ENCODE measurements at places on chromosomes 3 and 15.

- DNase-seq: no peak
Measured at GRCh38 chr3:102125994-102126368, 276.7 kb downstream of the NFKBIZ start.

- DNase-seq: no peak
Measured at GRCh38 chr3:156383441-156384025, 171.4 kb downstream of the SSR3 start.

- peak; percentile 62 for DNase-seq
Measured at GRCh38 chr3:23648326-23648995, 157.3 kb upstream of the UBE2E1 start.

GRCh38 chr3:148106062-148106461, 591.6 kb upstream of the AGTR1 start:
- DNase-seq: no peak

- no peak for DNase-seq
Measured at GRCh38 chr3:171753665-171754408, 56.4 kb downstream of the PLD1 start.

DNA sequence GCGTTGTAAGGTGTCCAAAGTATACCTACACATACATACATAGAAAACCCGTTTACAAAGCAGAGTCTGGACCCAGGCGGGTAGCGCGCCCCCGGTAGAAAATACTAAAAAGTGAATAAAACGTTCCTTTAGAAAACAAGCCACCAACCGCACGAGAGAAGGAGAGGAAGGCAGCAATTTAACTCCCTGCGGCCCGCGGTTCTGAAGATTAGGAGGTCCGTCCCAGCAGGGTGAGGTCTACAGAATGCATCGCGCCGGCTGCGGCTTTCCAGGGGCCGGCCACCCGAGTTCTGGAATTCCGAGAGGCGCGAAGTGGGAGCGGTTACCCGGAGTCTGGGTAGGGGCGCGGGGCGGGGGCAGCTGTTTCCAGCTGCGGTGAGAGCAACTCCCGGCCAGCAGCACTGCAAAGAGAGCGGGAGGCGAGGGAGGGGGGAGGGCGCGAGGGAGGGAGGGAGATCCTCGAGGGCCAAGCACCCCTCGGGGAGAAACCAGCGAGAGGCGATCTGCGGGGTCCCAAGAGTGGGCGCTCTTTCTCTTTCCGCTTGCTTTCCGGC, 318.6 kb downstream of the FGF12 start:
- DNase-seq: no peak

DNA sequence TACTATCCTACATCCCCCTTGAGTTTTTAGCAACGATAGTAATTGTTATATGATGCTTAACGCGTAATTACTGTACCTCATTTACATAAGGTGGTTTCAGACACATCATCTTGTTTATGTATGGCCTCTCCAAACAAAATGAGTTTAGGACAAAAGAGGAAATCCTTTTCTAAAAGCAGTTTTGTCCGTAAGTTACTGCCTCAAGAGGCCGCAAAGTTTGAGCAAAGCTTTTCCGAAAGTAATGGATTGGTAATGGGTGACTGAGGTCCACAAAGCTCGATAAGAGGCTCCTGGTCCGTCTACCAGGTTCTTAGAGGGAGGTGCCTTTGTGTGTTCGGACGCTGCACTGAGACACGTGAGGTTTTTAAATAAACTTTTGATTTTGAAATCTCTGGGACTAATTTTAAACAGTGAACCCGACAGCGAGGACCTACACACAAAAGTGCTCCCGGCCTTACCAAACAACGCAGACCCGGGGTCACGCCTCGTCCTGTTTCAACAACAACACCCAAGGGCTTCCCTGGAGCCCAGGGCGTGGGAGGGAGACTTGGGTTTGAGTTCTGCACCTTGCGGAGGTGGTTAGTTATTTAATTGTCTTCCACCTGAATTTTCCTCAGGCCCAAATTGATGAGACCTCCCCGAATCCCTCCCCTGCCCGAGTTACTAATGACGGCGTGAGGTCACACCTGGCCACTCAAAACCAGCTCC, 456 bp upstream of the C15orf61 start:
- no peak for DNase-seq

- no peak for DNase-seq
Measured at GRCh38 chr3:59606638-59607266, 556.9 kb upstream of the CFAP20DC start.

- DNase-seq: peak; percentile 98
Measured at GRCh38 chr15:20340931-20341661, 200.5 kb downstream of the GOLGA6L6 start.

GRCh38 chr15:77329202-77329601, 90.7 kb downstream of the PEAK1 start:
- DNase-seq: no peak
